Spleen (tissue), 13 donors: ENCODE measurements at places on chromosomes 5 and 9.
A peak's percentile ranks its signal among the peaks of the same experiment; 100 is the strongest.

- no peak for DNase-seq
Observed at GRCh38 chr9:18791074-18791473, 241.9 kb downstream of the SAXO1 start.

DNA sequence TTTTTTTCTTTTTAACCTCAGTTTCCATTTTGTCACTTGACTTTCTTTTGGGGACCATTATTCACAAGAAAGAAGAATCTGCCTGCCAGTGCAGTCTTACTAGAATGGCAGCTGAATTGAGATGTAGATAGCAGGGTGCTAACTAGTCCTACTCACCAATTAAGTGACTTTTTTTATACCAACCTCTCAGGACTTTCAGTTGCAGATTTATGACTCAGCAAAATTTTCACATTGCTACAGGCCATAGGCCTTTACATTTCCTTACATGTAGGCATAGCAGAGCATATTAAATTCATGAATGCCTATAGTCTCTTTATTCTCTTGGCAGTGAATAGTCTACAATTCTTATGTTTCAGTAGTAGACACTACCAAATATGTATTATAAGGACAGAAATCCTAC, 54.0 kb upstream of the FKTN start:
- no peak for DNase-seq

DNA sequence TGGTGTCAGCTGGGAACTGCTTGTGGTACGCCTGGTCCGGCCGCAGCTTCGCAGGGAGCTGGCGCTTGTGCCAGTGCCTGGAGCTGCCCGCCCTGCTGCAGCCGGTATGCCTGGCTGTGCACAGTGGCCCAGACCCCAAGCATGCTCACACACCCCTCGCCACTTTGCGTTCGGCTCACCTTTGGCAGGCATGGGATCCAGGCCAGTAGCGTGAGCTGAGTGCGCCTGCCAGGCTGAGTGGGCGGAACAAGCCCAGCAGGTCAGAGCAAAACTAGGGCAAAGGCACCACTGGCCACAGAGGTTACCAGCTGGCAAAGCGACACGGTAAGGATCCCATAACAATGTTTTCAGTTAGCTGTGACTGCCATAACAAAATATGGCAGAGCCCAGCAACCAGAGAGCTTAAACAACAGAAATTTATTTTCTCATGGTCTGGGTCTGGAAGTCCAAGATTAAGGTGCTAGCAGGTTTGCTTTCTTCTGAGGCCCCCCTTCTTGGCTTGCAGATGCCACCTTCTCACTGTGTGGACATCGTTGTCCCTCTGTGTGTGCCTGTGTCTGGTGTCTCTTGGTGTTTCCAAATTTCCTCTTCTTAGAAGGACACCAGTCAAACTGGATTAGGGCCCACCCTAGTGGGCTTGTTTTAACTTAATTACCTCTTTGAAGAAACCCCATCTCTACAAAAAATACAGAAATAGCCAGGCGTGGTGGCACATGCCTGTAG, 61.6 kb downstream of the PSAT1 start:
- DNase-seq: no peak

DNA sequence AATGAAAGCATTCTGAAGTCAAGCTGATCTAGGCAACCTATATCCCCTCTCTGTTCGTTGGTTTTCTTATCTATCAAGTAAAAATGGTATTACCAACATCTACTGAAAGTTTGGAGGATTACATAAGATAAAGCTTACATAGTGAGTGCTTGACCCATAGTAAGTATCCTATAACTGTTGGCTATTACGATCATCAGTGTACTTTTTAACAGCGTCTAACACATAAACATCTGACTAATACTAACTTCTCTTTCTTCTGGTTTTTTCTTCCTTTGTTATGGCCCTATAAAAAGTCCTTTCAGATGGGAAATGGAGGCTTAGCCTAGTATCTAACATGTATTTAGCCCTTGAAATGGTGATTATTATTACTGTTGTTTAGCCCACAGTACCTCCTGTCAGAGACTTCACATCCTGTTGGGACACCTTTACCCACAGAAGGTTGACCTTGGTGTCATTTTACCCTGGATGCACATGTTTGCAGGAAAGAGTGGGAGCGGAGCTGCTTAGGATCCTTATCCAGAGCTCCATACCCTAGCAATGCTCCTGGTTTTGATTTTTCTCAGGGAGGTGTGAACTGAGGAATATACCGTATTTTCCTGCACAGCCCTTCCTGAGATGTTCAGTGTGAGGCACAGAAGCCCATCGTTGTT, 6.0 kb downstream of the INSYN2B start:
- no peak for DNase-seq

GRCh38 chr9:10250219-10250618, 362.6 kb downstream of the PTPRD start:
- no peak for DNase-seq

- peak; percentile 74 for DNase-seq
Observed at GRCh38 chr9:71446473-71447411, 321.6 kb downstream of the CEMIP2 start.
